ENCODE measurements at places on chromosomes 7 and 10.
A peak's percentile ranks its signal among the peaks of the same experiment; 100 is the strongest.

DNA sequence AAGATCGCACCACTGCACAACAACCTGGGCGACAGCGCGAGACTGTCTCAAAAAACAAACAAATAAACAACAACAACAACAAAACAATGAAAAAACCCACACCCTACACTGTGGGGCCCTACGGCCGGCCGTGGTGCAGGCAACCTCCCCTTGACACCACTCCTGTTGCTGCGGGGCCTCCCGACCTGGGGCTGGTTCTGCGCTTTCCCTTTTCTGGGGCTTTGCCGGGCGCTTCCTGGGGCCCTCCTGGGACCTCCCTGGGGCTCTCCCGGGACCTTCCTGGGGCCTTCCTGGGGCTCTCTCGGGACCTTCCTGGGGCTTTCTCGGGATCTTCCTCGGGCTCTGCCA lies 46.6 kb downstream of the INSIG1 start:
- DNase-seq, result no peak

DNA sequence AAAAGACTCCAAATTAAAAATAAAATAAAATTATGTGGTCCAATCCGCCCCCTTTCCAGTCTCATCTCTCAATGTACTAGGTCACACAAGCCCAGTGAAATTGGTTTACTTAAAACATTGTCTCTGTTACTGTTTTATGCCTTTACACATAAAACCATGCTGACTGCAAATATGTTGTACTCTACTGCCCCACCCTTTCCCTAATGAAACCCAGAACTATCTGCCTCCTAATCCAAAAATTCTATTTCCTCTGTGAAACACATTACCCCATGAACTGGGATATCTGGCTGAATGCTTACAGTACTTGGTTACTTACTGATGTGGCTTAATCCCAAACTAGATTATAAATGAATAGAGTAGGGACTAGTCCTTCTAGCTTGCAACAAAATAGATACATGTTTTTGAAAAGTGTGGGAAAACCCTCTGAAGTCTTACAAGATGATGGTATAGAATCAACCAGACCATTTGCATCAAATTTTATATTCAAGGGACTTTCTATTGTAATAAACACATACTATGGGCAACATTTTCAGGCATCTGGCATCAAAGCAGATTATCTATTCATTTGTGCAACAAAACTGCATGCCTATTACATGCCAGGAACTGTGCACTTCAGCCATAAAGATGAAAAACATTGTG lies 10.0 kb upstream of the KMT2E start:
- no peak for DNase-seq

DNA sequence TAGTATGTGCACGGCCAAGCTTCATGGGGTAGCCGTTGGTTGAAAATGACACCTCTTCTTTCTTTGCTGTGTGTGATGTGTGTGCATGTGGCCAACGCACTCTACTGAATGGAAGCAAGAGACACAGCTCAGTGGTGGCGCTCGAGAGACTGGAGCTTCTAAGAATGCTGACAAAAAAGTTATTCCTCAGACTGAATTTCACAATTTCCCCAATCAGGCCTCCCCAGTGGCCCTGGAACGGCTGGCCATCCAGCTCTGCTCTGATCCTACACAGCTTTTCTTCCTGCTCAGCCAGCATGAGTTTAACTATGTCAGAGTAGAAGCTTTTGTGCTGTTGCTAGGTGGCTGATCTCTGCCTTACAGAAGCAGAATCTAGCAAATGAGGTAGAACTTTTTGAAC lies 186.7 kb upstream of the PLXDC2 start:
- DNase-seq, result no peak

GRCh38 chr10:122311716-122312115 lies 40.6 kb downstream of the BTBD16 start:
- no peak for DNase-seq

- DNase-seq, result no peak
Observed at GRCh38 chr7:18653381-18654155, 158.0 kb downstream of the HDAC9 start.

- DNase-seq, result no peak
Observed at GRCh38 chr7:46059308-46060020, 138.4 kb upstream of the IGFBP3 start.

GRCh38 chr10:11910102-11910501 lies 86.9 kb downstream of the PROSER2 start:
- DNase-seq, result no peak

GRCh38 chr7:31014826-31015225 lies 37.3 kb upstream of the ADCYAP1R1 start:
- DNase-seq, result no peak

DNA sequence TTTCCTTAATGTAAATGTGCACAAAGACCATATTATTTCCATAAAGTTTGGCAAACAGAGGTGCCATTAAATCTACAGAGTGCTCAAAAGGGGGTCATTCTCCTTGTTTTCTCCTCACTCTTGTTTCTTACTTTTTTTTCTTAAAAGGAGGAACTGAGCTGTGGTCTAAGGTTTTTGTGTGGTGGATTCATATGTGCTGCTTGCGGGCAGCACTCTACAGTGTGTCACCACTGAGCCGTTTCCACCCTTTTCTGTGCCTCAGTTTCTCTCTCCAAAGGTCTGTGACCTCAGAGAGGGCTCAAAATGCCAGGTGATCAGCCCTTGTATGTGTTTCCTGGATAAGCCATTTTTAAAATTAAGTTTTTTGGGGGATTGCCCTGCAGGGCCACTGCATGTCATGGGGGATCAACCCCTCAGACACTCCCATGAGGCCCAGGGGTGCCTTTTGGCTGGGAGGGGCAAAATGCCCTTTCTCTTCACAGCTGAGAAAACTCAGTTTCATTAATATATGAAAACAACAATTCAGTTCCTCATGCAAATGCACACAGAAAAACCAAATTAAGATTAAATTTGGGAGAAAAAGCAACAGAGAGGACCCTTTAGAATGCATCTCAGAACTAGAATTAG lies 56.9 kb upstream of the VOPP1 start:
- DNase-seq, result no peak

- DNase-seq, result peak; percentile 28
Observed at GRCh38 chr10:35640474-35640873, 1.6 kb downstream of the FZD8 start.

- no peak for DNase-seq
Observed at GRCh38 chr10:109960682-109961081, 37.4 kb upstream of the XPNPEP1 start.

DNA sequence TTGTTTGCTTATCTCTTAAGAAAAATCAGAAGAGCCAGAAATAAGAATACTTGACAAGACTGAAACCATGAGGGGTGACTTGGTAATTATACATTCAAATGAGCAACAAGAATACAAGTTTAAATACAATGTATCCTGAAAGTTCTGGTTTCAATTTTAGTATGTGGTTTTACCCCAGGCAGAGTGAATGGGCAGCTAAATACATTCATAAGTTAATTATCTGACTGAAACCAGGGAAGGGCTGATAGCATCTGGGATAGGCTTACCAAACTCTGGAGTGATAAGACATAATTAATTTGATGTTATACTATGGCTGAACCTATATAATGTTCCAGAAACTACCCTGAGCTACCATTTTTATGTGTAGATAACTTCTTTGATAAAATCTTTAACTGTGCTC lies 252.2 kb upstream of the PLXNA4 start:
- DNase-seq, result no peak

DNA sequence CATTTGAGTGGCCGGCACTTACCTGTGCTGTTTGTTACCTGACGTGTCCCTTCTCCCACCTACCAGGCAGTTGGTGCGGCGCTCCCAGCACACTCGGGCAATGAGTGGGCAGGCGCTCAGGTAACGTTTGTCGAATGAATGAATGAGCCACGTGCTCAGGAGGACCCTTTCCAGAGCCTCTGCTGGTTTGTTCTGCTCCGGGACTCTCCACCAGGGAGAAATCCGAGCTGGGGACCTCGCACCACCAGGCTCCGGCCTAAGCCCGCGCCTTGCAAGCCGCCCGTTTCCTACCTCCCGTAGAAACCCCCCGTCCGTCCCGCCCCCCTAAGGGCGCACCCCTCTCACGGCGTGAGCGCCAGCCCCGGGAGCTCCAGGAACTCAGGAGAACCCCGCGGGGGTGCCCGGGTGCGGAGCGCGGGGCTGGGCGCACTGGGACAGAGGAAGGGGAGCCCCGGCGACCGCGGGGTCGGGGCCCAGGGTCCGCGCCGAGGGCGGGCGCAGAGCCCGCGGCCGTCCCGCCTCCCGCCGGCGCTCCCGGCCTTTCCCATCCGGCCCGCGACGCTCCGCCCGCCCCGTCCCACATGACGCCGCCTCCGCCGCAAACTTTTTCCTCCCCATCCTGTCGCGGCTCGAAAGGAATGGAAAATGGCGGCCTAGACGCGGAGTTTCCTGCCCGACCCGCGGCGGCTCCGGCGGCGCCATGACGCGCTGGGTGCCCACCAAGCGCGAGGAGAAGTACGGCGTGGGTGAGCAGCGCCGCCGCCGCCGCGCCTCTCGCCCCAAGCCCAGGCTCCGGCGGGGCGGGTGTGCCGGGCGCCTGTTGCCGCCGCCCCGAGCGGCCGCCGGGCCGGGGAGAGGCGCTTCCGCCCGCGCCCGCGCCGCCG lies at the start of gene DOCK1:
Gene DOCK1 (plus strand): TSS at position 611 of the 884 bp plus-strand sequence. CDS start 90 bp downstream, at position 701.
- peak; percentile 20 for DNase-seq

GRCh38 chr10:97589479-97589878 lies at the start of gene C10orf62:
Gene C10orf62 (plus strand): TSS chr10:97589721. CDS start chr10:97589898, 177 bp downstream.
- DNase-seq, result no peak

GRCh38 chr10:50219646-50220045 lies 31.7 kb downstream of the ASAH2 start:
- no peak for DNase-seq

- no peak for DNase-seq
Observed at GRCh38 chr10:6101181-6101580, 12.3 kb downstream of the RBM17 start.

- no peak for DNase-seq
Observed at GRCh38 chr10:83533290-83533689, 606.0 kb upstream of the GHITM start.

DNA sequence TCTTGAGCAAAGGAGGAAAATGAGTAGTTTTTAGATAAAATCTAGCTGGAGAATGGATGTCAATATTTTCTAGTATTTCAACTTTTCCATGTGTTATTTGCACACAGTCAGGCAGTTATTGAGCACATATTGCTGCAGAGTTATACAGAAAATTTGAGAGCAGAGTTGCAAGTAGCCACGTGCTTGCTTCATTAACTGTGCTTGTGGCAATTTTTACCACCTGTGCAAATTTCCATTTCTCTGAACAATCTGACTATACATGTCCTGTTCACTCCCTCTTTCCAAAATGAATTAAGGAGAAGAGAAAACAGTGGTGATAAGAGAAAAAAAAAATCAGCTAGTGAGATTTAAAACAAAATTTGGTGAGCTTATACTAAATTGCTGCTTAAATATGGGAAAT lies 178.5 kb downstream of the TAX1BP1 start:
- DNase-seq, result no peak

- no peak for DNase-seq
Observed at GRCh38 chr7:44193011-44193802, 4.0 kb upstream of the GCK start.

DNA sequence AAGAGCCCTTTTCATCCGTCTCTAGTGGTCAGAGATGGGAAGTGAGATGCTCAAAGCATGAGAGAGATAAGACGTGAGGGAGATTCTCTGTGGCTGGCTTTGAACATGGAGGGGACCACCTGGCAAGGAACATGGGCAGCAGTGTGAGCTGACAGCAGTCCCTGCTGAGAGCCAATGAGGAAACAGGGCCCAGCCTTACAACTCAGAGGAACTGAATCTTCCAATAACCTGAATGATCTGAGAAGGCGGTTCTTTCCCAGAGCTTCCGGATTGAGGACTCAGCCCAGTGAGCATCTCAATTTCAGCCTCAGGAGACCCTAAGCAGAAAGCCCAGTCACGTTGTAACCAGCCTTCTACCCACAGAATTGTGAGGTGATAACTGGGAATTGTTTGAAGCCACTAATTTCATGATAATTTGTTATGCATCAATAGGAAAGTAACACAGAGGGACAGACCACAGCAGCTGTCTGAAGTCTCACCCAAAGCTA lies 33.9 kb upstream of the IKZF1 start:
- DNase-seq, result no peak

DNA sequence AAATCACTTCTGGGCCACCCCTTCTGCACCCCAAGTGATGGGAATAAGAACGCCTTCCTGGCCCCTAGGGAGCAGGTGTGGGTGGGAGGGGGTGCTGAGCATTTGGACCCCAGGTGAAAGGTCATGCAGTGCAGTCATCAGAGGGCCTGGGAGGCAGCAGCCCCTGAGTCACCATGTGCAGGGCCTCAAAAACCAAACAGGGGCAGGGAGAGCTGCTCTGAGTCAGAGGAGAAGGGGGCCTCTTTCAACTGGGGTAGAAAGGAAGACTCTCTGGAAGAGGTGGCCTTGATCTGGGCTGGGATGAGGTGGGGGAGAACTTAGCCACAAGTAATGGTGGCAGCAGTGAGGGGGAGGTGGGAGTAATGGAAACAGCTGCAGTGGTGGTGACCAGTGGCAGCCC lies 164.3 kb downstream of the BUB3 start:
- no peak for DNase-seq

GRCh38 chr7:158077151-158077840 lies 510.3 kb downstream of the PTPRN2 start:
- no peak for DNase-seq

GRCh38 chr10:28677888-28678686 lies 766 bp downstream of the BAMBI start:
- DNase-seq, result peak; percentile 27

- DNase-seq, result no peak
Observed at GRCh38 chr10:51112013-51112412, 37.7 kb downstream of the PRKG1 start.

GRCh38 chr10:117441812-117442443 lies 66.7 kb upstream of the PDZD8 start:
- DNase-seq, result no peak

DNA sequence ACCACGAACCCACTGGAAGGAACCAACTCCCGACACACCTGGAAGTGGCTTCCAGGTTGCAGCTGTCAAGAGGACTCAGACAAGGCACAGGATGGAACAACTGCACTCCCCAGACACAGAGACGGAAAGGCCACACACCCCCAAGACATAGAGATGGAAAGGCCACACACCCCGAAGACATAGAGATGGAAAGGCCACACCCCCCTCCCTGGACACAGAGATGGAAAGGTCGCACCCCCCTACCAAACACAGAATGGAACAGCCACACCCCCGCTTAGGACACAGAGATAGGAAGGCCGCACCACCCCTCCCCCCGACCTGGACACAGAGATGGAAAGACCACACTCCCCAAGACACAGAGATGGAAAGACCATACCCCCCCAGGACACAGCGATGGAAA lies 7.6 kb downstream of the ZNF511 start:
- no peak for DNase-seq

All from activated CD8-positive, alpha-beta T cell treated with anti-CD3 and anti-CD28 coated beads, Interleukin-2, amount 10 ng/mL, durations not matched to agents 7 days and 5 days (primary cell).